NCI-H1694 treated with DMSO at 0.1 percent for 48 hours (cell line): ENCODE measurements at places on chromosomes 3 and 15.

- DNase-seq: no peak
These were observed 126.8 kb upstream of the PFN2 start for GRCh38 chr3:150097588-150097890.

GRCh38 chr3:111831840-111832239 is 27.2 kb upstream of the PHLDB2 start:
- DNase-seq: no peak

- no peak for DNase-seq
These were observed 121.3 kb upstream of the ZNF717 start for GRCh38 chr3:75906555-75907112.

DNA sequence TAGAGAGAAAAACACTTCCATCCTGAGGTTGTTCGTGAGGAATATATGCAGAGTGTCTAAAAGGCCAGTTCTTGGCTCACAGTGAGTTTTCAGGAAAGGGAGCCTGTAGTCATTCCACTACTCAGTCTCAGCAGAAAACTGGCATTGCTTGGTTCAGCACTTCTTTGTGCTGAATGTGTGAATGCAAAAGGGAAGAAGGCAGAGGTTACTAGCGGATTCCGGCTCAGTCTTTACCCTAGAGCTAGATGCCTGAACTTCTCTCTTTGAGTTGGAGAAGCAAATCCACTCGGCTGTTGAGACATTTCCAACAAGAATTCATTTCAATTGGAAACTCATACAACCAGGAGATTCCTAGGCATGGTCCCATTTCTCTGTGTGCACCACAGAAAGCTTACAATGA is 23.1 kb upstream of the FRMD4B start:
- DNase-seq: no peak

GRCh38 chr3:66597308-66597863 is 96.6 kb upstream of the LRIG1 start:
- no peak for DNase-seq

DNA sequence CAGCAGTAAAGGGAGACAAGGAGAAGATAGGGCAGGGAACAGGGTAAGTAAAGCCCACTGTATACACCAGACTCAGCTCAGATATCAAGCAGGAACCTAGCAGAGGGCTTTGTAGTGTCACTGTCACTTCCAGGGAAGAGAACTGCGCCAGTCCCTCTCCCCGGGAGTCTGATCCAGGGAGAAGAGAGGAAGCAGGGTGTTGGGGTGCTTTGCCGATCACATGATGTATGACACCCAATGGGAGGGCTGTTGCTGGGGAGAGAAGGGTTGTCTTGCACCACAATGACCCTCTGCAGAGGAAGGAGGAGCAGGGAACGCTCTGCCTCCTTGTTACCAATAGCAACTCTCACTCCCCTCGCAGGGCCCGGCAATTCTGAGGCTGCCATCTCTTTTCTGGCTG is 147.2 kb upstream of the SLC2A2 start:
- DNase-seq: no peak

DNA sequence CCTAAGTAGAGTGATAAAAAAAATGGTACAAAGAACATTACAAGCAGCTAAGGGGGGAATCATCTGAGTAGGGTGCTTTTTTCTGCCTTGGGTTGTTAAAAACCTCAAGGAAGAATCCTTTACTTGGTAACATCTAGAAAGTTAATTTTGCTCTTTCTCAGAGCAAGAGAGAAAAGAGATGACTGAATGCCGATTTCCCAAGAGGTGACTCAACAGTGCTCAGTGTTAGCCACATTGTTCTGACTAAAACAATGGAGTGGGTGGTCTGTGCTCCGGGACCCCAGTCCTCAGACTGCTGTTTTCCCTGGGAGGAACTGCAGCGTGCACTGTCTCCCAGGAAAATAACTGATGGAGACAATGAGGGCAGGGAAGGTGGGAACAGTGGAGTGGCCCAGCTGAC is 41.1 kb upstream of the RASGRP1 start:
- no peak for DNase-seq

DNA sequence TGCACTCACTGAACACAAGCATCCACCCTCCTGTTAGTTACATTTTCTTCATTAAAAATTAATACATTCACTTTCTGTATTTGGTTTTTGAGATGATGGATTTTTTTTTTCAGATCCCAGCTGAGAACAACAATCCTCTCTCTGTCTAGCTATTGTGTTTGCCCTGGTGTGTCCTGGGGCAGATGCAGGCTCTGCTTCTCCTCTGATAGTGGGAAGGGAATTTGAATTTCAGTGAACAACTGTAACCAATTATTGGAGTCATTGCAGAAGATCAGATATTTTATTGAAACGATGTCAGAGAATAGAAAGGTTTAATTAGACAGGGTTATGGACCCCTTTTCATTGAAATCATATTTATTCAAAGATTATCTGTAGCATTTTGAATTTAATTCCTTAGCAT is 33.1 kb upstream of the RYR3 start:
- DNase-seq: no peak

DNA sequence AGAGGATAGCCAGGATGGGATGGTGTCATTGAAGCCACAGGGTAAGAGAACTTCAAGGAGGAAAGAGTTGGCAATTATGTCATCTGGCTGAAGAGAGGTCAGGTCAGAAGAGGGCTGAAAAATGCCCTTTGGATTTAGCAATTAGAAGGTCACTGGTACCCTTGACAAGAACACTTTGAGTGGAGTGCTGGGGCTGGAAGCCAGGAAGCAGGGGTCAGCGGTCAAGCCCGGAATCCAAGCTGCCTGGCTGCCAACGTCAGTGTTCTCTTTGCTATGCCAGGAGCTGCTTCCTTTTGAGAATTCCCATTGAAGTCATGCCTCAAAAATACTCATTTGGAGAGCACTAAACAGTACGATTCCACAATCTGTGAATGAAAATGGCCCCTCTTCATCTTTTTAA is 386.5 kb downstream of the SHQ1 start:
- no peak for DNase-seq

GRCh38 chr3:18657858-18658820 is 233.0 kb upstream of the SATB1 start:
- DNase-seq: no peak

DNA sequence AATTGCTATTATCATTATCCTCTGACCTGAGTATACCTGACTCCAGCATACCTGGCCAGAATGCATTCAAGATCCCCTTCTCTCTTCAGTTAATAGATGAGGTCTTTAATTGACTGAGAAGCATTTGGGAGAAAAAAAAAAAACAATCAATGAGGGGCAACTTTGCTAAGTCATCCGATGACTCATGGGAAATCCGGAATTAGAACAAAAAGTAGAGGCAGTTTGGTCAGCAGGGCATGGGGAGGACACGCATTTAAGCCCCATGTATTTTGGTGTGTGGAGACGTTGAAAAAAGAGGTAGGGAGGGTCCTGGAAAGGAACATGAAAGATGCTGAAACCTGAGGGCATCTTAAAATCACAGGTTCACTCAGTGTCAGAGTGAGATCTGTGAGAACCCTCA is 256.2 kb downstream of the RORA start:
- DNase-seq: no peak

DNA sequence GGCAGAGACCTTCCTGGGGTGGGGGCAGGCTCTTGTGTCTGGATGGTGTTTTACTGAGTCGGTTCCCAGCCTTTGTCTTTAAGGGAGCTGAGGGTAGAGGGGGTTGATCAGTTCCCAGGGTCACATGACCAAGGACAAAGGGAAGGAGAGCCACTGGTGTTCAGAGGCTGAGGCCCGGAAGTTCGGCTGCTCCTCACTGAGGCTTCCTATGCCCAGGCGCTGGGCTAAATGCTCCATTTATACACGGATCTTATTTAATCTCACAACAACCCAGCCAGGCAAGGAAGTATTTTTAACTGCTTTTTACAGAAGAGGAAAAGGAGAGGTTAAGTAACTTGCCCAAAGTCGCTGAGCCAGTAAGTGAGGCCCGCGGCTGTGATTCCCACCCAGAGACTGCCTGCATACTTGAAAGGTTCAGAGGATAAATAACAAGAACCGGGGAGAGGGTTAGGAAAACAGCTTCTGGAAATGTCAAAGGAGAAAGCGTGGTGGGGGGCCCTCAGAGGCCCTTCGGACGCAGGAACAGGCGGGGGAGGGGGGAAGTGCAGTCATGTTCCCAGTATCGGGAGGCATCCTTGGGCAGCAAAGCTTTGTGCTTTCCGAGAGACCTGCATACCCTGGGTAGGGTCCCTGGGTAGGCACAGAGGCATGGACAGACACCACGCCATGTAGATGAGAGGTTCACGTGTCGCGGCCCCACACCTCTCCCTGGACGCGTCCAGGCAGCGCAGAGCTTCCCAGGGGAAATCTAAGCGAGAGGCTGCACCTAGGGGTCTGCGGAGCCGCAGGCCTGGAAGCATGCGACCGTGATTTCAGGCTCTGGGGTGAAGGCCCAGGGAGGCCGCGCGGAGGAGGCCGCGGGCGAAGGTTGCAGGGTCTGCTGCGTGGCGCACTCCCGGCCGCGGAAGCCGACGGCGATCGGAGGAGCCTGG is 21.3 kb downstream of the EPHB3 start:
- DNase-seq: no peak

- DNase-seq: no peak
These were observed 256.4 kb downstream of the TLE3 start for GRCh38 chr15:69841113-69841828.

GRCh38 chr3:62454916-62455315 is 81.6 kb upstream of the FEZF2 start:
- no peak for DNase-seq

DNA sequence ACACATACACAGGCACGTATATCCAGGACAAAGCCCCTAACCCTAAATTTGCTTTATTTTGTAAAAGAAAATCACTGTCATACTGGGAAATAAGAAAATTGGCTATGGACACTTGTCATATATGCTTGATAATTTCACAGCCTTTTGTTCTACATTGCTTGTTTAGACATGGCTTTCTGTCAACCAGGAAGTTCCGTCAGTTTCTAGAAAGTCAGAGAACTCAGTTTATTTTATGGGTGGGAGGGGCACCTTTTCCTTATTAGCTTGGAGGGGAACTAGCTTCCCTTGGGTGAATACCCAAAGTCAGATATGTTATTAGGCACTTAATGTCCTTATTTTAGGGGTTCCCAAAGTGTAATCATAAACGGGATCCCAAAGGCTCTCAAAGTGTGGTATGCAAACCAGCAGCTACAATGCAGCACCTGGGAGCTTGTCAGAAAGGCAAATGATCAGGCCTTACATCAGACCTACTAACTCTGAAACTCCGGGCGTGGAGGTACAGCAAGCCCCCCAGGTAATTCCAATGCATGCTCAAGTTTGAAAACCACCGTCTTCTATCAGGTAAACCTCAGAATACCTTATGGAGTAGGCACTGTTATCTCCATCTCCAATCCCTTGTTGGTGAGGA is 50.1 kb downstream of the CADPS start:
- no peak for DNase-seq

DNA sequence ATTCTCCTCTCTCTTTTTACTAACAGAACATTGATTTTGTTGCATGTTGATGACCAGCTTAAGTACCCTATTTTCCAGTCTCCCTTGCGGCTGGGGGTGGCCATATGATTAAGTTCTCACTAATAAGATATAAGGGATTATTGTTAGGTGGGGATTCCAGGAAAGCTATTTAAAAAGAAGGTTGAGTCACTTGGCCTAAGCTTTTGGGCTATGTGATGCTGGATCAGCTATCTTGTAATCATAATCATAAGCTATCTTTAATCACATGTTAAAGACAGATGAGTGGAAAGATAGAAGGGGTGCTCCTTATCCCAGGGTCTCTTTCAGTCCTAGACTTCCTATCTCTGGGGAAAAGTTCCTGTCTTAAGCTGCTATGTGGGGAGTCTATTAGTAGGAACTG is 59.9 kb downstream of the CGNL1 start:
- no peak for DNase-seq

- no peak for DNase-seq
These were observed 1.7 kb downstream of the PKM start for GRCh38 chr15:72229076-72229946.

GRCh38 chr15:101043911-101044624 is 124.9 kb downstream of the LRRK1 start:
- no peak for DNase-seq

GRCh38 chr3:193731656-193732055 is 138.6 kb downstream of the OPA1 start:
- no peak for DNase-seq

- no peak for DNase-seq
These were observed 227.7 kb upstream of the SOX2 start for GRCh38 chr3:181484026-181484425.

GRCh38 chr15:68626739-68627138 is 47.9 kb downstream of the CORO2B start:
- no peak for DNase-seq

- peak; percentile 44 for DNase-seq
These were observed at the start of gene ANKDD1A for GRCh38 chr15:64911311-64912186. Gene ANKDD1A (plus strand): TSS chr15:64911902. CDS start chr15:64911931, 29 bp downstream.

DNA sequence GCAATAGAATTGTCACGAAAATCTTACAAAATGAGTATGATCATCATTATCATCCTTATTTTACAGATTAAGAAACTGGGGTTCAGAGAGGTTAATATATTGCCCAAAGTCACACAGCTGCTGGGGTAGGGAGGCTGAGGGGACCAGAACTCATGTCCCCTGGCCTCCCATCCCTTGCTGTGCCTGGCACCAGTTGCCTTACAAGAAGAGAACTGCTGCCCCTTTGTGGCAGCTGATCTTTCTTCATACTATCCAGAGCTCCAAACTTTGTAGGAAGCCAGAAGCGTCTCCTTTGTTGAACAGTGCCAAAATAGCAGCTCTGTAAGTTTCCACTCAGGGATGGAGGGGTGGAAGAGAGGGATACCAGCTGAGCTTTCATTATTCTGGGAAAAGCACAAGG is 236.8 kb upstream of the TBC1D5 start:
- DNase-seq: no peak

DNA sequence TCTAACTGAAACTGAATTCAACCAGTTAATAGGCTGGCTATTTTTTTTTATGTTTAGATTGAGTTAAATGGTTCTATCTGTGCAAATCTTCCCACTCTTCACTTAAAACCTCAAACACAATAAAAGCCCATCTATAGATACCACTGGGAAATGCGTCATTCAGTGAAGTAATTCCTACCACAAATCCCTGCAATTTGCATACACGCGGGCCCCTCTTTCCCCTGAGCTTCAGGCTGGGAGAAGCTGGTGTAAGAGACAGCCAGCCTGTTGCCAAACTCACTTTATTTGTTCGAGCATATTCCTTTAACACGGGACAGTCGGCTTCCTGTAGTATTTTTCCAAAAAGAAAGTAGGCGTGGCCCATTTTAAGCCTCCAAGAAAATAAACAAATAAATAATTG is 26.0 kb upstream of the MCTP2 start:
- DNase-seq: no peak

GRCh38 chr3:109071350-109072142 is 46.4 kb downstream of the MORC1 start:
- no peak for DNase-seq

- no peak for DNase-seq
These were observed 64.4 kb upstream of the CRTC3 start for GRCh38 chr15:90465140-90465929.

GRCh38 chr15:42914728-42915497 is 5.7 kb downstream of the TTBK2 start:
- DNase-seq: no peak

- no peak for DNase-seq
These were observed 1.3 kb downstream of the CLPX start for GRCh38 chr15:65183865-65184159.

- peak; percentile 32 for DNase-seq
These were observed 1.1 kb downstream of the HEG1 start for GRCh38 chr3:125054449-125055329.

GRCh38 chr3:157294491-157294890 is 134.5 kb upstream of the CCNL1 start:
- DNase-seq: no peak
